ENCODE measurements at places on chromosomes 7 and 10.

- DNase-seq = peak; percentile 37
These were observed 15.2 kb upstream of the PPP2R2D start for GRCh38 chr10:131885391-131886165.

DNA sequence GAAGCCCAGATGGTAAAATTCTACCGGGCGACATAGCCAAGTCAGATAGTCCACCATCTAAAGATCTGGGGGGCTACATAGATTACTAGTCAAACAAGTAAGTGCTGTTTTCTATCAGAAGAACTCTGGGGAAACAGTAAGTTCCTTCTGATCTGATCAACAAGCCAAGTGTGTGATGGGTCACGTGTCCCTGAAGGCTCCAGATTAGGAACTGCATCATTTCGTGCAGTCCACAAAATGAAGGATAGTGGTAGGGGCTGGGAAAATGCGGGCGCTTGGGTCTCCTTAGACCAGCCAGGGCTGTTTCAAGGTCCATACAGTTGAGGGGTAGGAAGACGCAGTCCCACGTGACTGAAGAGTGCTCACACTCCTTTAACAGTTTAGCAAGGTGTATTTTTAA lies 1.8 kb upstream of the CHN2 start:
- no peak for DNase-seq

DNA sequence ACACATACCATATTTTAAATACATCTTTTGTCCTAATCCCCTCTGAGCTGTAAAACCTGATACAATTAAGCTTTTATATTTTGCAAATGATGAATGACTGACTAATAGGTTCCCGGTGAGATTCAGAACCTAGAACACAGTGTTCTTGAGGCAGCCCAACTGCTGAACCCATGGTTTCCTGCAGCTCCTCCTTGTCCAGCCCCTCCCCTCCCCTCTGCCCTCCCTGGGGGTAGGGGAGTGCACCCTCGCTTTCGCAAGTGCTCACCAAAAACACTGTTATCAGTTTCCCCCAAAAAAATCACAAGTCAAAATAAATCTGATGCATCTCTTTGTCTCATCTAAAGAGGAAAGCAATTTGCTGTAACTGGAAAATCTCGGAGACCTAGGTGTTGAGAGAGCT lies 602.8 kb downstream of the KCNMA1 start:
- DNase-seq = no peak

- DNase-seq = no peak
These were observed 21.3 kb upstream of the EFCAB10 start for GRCh38 chr7:105602325-105603305.

GRCh38 chr10:20162123-20162522 lies 345.9 kb downstream of the PLXDC2 start:
- DNase-seq = no peak

DNA sequence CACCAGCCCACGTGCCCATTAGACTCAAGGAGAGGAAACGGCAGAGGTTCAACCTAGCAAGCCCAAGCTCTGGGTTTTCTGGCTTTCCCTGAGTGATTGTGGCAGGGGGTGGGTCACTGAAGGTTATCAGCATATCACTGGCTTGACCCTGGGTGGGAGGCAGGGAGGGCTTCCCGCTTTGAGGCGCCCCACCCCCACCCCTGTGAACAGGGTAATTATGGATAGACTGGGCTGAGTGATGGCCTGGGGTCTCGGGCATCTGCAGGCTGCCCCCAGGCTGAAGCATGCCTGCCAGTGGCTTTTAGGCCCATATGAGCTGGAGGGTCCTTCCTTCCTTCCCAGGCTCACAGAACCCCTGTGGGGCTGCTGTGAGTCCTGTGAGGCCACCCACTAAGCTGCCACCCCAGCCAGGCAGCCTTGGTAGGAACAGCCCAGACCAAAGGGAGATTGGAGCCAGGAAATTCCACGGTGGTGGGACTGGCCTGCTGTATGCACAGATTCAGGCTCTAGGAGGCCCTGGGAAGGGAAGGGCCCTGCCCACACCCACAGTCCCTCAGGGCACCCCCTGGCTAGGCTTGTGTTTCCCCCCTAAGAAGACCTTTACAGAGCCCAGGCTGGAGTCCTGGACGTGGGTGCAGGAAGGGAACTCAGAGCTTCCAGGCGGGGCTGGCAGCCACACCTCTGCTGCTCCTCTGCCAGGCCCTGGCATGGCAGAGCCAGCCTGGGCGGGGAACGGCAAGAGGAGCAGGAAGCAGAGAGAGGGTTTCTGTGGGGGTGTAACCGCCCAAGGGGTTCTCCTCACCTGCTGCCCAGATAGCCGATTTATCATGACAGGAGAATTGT lies 33.1 kb downstream of the GPRIN2 start:
- no peak for DNase-seq

DNA sequence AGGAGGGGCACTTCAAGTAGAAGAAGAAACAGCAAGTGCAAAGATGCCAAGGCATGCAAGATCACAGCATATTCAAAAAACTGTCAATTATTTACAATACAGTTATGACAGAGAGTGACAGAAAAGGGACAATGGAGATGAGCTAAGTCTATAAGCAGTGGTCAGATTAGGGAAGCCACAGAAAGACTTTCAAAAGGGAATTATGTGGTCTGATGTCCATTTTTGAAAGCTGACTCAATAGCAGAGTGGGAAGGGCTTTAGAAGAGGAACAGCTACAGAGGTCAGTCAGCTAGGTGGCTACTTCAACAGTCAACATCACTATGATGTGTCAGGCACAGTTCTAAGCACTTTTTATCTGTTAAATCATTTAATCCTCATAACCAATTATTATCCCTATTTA lies 45.2 kb upstream of the SPOCK2 start:
- no peak for DNase-seq

DNA sequence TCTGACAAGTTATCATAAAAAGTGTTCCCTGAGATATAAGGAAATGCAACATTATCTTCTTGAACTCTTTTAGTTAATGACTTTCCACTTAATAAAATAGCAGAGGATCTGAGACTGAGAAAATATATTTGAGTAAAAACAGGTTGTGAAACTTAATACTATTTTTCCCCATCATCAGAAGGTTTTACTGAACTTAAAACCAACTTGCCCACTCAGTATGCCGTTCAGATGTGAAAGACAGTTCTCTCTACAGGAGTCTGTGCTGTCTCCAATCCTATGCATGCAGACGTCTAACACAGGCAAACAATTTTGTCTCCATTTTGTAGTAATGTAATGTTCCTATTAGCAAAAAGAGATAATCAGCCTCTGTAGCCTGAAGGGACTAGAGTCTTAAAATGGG lies 38.2 kb upstream of the CYP2C18 start:
- DNase-seq = no peak

GRCh38 chr10:128054163-128054970 lies 71.9 kb downstream of the MKI67 start:
- no peak for DNase-seq

DNA sequence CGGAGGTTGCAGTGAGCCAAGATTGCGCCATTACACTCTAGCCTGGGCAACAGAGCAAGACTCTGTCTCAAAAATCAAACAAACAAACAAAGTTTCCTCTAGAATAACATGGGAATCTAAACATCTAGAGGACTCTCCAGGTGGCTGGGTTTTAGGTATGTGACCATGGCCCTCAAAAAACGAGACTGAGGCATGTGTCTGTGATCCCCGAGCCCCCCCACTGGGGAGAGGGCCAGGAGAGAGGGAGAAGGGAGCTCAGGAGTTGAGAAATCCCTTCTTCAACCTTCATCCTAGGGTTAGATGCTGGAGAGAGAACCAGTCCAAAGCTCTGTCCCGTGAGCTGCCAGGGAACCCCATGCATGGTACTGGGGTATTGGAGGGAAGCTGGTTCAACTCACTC lies 188.0 kb upstream of the LYZL2 start:
- no peak for DNase-seq

GRCh38 chr7:110205899-110206298 lies 885.0 kb upstream of the LRRN3 start:
- DNase-seq = no peak

- DNase-seq = no peak
These were observed 77.1 kb downstream of the ORC5 start for GRCh38 chr7:104130726-104131125.

DNA sequence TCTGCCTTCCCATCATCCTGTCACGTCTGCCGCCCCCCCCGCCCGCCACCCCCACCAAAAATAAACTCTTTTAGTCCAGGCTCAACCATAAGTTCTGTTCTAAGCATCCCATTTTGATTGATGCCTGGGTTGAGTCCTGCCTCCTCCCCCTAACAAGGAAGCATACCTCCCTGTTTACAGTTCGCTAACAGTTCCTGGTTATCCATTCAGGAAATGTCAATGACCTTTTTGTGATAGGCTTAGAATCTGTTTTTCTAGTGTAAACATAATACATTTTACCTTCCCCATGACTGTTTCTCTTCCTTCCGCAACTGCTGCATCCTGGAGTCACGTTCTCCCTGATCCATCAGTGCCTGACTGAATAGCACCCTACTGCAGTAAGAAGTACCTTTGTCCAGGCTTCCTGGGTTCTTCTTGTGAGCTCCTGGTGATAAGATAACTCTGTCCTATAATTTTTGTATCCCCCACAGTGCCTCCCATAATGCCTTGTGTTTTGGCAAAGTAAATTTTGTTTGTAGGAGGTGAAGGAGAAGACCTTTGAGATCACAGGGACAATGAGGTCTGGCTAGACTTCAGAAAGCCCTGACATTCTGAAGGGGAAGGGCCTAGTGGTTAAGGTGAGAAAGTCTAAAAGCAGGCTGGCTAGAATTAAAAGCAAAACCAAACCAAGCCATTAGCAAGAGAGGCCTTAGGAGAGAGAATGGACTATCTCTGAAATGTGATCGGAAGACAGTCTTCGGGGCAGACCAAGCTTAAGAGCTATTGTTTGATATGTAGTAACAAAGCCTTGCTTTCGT lies 7.3 kb downstream of the AGFG2 start:
- DNase-seq = no peak

GRCh38 chr7:318476-318875 lies 28.5 kb downstream of the FOXL3 start:
- no peak for DNase-seq

GRCh38 chr10:112446055-112446854 lies 459 bp downstream of the ZDHHC6 start:
- no peak for DNase-seq

- no peak for DNase-seq
These were observed 21.8 kb downstream of the IFT22 start for GRCh38 chr7:101299511-101300464.

- DNase-seq = no peak
These were observed 157.8 kb downstream of the SNX10 start for GRCh38 chr7:26449175-26450165.

GRCh38 chr10:47396311-47396717 lies 12.2 kb upstream of the ZNF488 start:
- DNase-seq = no peak

DNA sequence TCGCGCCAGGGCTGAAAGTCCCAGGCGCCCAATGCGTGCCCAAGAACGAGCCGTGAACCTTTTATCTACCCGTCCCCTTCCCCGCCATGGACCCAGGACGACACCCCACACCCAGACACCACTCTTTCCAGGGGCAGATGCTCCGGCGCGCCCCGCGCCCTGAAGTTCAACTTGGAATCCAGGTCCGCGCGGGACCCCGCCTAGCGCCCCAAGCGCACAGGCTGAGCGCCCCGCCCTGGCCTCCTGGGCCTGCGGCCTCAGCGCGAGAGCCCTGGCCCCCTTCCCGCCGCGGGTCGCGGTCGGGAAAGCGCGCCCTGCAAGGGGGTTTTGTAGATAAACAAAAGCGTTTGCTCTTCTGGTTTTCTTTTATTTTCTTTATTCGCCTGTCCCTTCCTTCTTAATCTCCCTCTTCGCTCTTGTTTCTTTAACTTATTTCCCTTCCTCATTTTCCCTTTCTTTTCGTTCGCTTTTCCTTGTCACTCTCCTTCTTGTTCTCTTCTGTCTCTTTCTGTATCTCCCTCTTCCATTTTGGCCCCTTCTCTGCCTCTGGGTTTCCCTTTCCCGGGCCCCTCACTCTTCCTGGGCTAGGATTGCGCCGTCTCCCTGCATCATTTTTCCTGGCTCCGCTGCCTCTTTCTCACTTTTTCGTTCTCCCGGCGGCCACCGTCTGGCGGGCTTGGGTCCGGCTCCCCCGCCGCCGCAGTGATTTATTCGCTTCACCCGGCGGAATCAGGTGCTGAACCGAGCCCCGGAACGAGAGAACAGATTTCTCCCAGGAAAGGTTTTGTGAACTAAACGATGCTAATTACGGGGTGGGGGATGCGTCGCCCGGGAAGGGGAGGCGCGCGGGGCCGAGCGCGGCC lies 15.3 kb upstream of the PAX2 start:
- DNase-seq = no peak

DNA sequence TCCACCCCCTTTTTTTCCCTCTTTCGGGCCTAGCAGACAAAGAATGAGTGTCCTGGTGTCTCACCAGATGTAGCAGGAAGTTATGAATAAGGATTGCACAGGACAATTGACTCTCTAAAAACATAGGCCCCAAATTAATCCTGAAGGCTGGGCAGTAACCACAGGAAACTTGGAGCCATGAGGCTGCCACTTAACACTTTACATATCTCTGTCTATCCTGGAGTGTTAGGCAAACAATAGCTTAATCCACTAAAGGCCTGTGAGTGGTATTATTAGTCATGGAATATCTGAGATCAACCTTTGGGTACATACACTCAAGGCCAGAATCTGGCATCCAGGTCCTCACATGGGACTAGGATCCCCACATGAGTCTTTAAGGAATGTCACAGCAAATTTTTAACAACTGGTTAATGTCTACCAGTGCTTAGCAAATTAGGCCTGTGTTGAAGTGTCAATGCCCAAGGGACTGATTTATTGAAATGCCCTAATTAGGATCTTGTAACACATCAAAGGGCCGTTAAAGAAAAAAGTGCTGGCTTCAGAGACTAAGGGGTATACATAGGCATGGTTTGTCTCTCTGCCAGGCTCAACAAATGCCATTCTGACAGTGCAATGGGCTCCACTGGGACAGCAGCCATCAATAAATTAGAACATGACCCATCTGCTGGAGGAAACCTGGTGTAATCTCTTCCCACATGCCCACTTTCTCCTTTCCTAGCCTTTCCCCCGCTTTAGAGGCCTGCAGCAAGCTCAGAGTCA lies 196.7 kb upstream of the TBX20 start:
- no peak for DNase-seq

- DNase-seq = no peak
These were observed 1.2 kb downstream of the NT5C3A start for GRCh38 chr7:33061282-33061937.

GRCh38 chr10:101007099-101007711 lies 7.6 kb downstream of the LZTS2 start:
- DNase-seq = peak; percentile 38

DNA sequence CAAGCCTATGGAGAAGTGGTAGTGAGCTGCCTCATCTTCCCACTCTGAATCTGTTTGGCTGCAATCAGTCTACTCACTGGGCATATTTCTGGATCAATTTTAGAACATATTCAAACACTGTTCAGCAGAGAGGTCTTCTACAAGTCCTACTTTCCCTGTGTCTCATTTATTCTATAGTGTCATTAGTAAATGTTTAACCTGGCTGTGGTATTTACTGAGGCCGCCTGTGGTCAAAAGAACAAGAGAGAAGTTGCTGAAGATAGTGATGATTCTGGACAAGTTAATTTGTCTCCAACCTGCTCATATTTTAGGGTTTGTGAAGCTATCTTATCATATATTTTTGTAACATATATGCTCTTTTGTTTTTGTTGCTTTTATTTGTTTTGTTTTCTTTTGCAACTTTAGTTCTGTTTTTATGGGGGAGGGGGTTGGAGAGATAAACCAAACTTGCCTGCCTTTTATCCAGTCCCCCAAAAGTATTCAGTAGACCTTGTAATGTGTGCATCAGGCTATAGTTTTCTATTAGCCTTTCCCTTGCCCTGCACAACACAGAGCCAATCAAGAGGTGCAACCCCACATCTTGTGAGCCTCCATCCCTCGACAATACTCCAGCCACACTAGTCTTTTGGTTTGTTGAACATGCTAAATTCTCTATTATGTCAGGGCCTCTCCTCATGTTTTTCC lies 362.8 kb upstream of the MBL2 start:
- DNase-seq = no peak

Measured in uterus (tissue), 4 donors.